Stimulated activated CD8-positive, alpha-beta memory T cell treated with anti-CD3 and anti-CD28 coated beads, Interleukin-15, amount 100 ng/mL, for 1 hour (primary cell): ENCODE measurements at places on chromosomes 3 and 15.

DNA sequence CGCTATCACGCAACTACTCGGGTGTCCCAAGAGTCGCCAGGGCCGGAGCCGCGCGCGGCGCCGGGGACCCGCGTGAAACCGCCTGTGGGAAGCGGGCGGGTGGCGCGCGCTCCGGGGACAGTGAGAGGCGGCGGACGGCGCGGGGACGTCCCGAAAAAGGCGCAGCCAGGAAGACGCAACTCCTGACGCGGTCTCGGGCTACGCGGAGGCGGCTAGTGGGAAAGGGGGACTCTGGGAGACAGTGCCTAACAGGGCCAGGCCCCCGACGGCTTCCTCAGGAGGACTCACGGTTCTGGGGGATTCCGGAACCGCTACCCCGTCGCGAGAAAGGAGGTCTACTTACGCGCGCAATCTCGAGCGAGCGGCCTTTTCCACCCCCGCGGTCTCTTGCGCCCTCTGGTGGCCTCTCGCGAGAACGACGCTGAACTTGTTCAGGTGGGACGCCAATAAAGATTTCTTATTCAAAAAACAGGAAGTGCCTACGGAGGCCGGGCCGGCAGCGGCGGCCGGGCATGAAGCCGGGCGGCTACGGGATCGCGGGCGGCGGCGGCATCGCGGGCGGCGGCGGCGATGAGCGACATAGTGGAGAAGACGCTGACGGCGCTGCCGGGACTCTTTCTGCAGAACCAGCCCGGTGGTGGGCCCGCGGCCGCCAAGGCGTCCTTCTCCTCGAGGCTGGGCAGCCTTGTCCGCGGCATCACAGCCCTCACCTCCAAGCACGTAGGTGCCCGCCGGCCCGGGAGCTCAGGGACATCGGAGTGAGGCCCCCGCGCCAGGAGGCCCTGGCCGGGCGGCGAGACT is at the start of gene AP4E1:
Gene AP4E1, plus strand, starts transcription at position 475 of the 801 bp plus-strand sequence. Its CDS starts 96 bp downstream, at position 571.
- DNase-seq: peak; percentile 89

GRCh38 chr3:106848099-106848498 is 529.1 kb upstream of the CCDC54 start:
- DNase-seq: no peak

DNA sequence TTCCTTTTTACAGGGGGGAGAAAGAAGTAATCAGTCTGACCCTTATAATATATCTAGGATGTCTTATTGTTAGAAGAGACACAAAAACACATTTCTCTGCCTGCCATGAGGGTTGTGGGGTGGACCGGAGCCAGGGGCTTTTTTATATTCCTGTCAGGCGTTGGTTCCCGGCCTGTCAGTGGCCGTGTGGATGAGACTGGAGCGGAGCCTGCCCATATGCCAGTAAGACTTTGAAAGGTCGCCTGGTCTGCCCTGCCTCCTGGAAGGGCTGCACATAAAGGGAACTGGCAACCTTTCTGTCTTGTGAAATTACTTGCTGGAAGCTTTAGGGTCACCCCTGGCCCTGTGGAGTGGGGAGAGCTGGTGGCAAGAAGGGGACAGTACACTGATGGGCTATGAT is 34.7 kb downstream of the MAP3K13 start:
- no peak for DNase-seq

GRCh38 chr3:186368176-186368575 is 6.1 kb upstream of the DGKG start:
- DNase-seq: no peak

DNA sequence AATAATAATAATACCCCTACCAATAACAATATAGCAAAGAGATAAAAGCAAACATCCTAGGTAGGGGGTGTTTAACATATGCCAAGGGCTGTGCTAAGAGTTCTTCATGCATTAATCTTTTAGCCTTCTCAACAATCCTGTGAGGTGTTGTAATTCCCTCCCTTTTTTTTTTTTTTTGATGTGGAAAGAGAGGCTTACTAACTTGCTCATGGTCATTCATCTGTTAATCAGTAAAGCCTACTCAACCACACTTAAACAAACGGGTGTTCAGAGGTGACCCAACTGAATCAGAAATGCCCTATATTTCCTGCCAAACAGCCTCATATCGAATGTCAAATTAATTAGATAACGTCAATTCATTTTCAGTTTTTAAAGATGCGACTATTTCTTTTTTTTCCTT is 232.1 kb downstream of the CTNNB1 start:
- no peak for DNase-seq

GRCh38 chr15:96187341-96188305 is 142.9 kb upstream of the NR2F2 start:
- DNase-seq: no peak

- DNase-seq: no peak
Measured at GRCh38 chr15:65942436-65942835, 73.1 kb downstream of the RAB11A start.

DNA sequence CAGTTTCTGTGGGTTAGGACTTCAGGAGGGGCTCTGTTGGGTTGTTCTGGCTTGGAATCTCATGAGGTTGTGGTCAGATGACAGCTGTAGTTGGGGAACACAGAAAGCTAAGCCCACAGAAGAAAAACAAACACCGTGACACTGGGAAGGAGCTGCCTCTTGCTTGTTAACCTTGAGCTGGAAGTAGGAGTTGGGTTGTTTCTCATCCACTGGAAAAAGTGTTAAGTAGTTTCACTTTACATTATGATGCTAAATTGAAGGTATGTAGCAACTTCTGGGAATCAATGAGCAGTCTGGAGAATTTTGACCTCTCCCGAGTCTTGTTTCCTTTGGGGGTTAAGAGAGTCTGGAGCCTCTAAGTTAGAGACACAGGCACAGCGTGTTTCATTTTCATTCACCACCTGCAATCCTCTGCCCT is 20.4 kb downstream of the HACD3 start:
- DNase-seq: no peak

GRCh38 chr3:933326-933725 is 159.5 kb upstream of the CNTN6 start:
- no peak for DNase-seq

DNA sequence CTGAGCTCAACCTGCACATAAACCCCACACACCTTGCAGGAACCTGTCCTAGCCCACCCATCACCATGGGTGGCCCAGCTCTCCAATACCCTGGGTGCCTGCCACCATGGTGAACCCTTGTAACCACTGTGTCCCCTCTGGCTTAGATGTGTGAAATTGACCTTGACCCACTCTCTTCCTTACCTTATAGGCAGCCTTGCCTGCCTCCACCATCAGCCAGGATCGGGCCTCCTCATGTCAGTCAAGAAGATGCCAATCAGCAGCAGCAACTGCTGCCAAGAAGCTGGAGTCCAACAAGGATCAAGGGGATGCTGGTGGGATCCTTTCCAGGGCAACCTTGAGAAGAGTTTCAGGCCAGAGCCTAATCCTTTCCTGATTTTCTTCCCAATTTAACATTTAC is 8.8 kb upstream of the CYP11A1 start:
- no peak for DNase-seq

DNA sequence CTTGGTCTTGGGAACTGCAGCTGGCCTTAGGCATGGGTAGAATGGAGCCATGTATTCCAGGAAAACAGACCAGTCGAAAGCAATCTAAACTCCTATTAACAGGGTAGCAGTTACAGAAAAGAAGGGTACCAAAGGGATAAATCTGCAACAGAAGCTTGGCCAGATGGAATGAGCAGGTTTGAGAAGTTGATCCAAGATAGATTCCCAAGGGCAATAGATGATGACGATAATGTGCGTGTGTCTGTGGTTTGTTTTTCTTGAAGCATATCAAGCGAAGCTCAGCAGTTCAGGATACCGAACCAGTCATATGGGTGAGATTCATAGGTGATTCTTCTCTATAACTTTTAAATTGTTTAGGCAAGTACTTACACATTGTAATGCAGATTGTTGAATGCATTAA is 203.8 kb upstream of the SEMA6D start:
- DNase-seq: no peak

DNA sequence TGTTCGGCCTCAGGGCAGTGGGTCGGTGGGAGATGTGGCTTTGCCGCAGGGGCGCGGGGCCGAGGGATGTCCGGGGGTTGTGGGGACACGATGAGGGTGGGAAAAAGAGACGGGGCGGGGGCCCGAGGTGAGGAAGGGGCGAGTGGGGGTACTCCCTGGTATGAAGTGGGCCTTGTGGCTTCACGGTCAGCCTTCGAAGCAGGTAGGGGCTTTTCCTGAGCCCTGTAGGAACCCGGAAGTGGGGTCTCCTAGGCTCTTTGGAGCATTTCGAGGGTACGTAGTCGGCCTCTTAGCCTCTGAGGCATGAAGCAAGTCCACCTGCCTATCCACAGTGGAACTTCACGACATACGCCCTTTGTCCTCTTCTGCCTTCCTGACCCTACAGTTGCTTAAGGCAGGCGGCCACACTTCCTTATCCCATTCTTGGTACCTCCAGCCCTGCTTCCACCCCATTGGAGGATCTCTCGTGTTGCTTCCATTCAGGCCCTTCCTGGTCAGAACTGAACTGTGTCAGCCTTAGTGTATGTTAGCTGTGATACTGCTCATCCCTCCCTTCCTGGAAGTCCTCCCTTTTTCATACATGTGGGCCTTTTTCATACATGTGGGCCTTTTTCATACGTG is 389 bp downstream of the ARPC4 start:
- no peak for DNase-seq

- no peak for DNase-seq
Measured at GRCh38 chr3:53109190-53109589, 21.0 kb downstream of the RFT1 start.

- no peak for DNase-seq
Measured at GRCh38 chr3:159882367-159882766, 106.3 kb upstream of the IL12A start.

- no peak for DNase-seq
Measured at GRCh38 chr3:124057420-124057819, 65.5 kb upstream of the ROPN1 start.

GRCh38 chr15:89095073-89095472 is 6.8 kb downstream of the ABHD2 start:
- no peak for DNase-seq

DNA sequence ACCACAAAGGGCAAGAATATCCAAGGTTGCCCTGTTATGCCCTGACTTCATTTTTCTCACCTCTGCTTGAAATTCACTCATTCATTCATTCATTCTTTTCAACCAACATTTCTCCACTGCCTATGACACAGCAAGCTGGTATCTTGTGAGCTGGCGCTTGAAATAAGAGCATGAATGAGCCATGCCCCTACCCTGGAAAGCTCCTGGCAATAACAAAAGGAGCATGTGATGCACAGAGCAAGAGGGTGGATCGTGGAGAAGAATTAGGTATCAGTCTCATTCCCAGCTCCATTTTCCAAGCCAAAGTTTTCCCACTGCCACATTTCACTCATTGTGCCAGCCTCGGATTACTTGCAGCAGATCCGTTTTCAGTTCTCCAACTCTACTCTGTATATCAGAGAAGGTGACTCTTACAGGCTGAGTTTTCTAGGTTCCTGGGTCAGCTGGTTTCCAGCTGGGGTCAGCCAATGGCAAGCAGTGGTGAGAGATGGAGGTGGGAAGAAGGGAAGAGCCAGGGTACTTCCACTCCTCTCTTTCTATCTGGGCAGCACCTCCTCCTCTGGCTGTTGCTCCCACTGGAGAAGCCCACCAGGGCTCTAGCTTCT is 144.8 kb downstream of the SUCLG2 start:
- no peak for DNase-seq

GRCh38 chr15:57298204-57298603 is 78.1 kb upstream of the CGNL1 start:
- DNase-seq: no peak

- no peak for DNase-seq
Measured at GRCh38 chr15:34883042-34883441, 86.5 kb downstream of the AQR start.

- DNase-seq: no peak
Measured at GRCh38 chr3:99319961-99320360, 318.4 kb upstream of the COL8A1 start.

DNA sequence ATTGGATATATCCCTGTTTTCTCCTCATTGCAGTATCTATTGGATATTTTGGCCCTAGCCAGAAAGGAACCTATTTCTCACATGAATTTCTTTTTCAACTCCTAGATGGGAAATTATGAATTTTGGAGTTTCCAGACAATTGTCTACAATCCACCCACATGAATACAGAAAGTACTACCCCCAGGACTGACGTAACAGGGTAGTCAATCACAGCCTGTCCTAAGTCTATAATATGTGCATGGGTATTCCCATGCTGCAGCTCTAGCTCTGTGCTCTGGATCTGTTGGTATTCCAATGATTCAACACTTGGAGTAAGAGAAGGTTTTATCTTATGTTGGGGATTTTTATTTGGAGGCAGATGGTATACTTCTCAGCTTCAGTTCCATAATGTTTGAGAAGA is 393.1 kb upstream of the ARRDC4 start:
- DNase-seq: no peak

GRCh38 chr15:48888836-48889235 is 10.9 kb downstream of the EID1 start:
- no peak for DNase-seq

DNA sequence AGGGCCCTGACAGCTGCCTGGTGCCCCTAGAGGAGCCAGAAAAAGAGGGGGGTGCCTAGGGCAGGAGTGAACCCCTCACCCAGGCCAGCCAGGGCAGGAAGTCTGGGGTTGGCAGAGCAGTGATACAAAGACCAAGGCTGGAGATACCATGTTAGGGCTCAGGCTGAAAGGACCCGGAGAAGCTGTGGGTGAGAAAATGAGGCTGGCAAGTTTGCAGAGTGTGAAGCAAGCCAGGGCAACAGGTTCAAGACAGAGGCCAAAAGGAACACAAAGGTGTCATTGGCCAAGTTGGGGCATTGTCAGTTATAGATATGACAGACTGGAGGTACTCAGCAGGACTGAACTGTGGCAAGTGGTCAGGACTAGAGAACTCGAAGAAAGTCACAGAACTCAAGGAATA is 40.6 kb upstream of the IREB2 start:
- DNase-seq: no peak

DNA sequence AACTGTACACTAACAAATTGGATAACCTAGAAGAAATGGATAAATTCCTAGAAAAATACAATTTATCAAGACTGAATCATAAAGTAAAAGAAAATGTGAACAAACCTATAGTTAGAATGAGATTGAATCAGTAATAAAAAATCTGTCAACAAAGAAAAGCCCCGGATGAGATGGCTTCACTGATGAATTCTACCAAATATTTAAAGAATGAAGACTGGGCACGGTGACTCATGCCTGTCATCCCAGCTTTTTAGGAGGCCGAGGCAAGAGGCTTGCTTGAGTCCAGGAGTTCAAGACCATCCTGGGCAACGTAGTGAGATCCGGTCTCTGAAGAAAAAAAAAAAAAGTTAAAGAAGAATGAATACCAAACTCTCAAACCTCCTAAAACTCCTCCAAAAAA is 17.7 kb upstream of the AP4E1 start:
- DNase-seq: no peak

DNA sequence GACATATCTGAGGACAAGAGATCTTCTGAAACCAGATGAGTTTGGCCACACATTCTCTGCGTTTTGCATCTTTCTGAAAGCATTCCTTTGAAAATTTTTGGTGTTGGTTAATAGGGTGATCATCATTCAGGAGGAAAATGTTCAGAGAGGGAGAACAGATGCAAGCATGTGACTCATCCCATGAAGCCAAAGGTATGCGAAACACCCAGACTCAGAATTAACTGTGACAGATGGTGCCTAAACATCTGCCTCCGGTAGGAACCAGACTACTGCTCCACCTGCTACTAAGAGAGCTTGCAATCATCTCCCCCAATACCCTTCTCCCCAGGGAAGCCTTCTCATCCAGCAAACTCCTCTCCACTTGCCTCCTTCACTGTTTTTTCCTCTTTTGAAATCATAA is 46.2 kb downstream of the TRIM69 start:
- DNase-seq: no peak

- DNase-seq: no peak
Measured at GRCh38 chr3:2958551-2958950, 151.6 kb downstream of the IL5RA start.

- no peak for DNase-seq
Measured at GRCh38 chr15:52518487-52519371, 10.0 kb downstream of the MYO5A start.
